ENCODE measurements at places on chromosomes 2 and 18.

DNA sequence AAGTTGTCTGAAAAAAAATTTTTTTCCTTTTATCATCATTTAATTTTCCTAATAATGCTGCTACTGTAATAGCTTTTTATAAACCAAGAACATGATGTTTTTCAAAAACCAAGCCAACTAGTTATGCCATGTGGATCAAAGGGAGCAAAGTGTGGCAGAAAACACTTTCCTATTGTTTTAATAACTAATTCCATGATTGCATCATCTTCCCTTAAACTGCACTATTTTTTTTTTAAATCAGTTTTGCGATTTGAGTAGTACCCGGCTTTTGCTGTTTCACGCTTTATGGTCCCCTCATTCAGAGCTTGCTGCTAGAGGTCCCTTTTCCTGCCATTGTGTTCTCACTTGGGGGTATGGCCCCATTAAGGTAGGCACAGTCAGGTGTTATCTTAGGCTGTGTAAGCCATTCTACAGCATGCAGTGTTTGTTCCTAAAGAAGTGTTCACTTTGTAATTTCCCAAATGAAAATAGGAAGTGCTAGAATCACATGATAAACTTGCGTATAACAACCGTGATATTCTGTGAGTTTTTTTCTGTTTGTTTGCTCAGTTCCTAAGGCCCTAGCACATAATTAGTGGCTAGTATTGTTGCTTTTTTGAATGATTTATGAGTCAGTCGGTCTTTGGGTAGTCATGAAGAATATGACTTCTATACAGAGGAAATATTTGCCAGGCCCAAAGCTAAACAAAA, 225.8 kb downstream of the PTGR3 start:
- no peak for DNase-seq

- no peak for DNase-seq
Measured at GRCh38 chr2:2570871-2571270, 239.8 kb upstream of the MYT1L start.

- no peak for DNase-seq
Measured at GRCh38 chr2:54081574-54081973, 33.8 kb upstream of the ACYP2 start.

DNA sequence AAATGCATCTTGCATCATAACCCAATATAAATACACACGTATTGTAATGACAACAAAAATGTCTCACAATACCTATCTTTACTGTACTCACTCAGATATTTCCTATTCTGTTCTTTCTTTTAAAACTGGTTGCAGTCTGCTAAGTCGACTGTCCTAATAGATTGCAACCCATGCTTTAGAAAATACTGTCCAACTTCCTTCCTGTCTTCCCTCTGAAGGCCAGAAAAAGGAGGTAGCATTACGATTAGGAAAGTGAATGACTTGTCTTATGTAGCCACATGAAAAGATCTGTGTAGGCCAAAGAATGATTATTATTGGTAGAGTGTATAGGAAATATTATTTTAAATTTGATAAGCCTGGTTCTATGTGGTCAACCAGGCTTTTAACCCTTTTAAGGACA, 134.1 kb downstream of the FAM210A start:
- no peak for DNase-seq

GRCh38 chr18:35999925-36000324, 27.4 kb downstream of the RMP24 start:
- no peak for DNase-seq

DNA sequence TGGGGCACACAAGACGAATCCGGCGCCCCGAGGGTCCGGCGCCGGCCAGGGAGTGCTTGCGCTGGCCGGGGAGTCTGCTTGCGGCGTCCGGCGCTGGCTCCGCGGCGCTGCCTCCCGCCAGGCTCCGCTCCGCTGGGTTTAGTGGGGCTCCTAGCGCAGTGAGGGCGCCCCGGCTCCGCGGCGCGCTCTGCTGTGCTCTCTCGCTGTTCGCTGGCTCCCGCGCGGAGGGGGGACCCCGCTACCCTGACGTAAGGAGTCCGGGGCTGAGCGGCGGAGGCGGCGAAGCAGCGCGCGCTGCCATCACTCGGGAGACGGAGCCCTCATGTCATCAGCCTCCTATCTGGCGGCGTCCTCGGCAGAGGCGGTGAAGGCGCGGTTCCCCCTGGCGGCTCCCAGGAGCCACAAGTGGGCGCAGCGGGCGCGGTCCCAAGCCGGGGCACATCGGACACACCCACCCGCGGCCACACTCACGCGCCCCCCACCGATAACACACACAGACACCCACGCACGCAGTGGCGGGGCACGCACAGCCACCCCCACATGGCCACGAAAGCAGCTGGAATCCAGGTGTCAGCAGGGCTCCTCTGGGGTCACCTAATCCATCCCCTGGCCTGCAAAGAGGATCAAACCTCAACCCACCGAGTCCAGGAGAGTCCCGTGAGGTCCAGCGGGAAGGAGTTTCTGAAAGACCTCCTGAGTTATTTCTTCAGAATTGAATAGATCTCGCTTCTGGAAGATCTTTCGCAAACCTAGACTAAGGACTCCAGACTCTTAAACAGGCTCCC, at the start of gene C1QL2:
Gene C1QL2 (minus strand): TSS at position 189 of the 785 bp plus-strand sequence. CDS start 482 bp downstream, outside the sequence.
- no peak for DNase-seq
